ENCODE measurements at places on chromosomes 3 and 15. TPM values are rescaled to one million over a fixed set of nuclear protein-coding genes. Genes with fewer than 3 reads are reported as not detected.

DNA sequence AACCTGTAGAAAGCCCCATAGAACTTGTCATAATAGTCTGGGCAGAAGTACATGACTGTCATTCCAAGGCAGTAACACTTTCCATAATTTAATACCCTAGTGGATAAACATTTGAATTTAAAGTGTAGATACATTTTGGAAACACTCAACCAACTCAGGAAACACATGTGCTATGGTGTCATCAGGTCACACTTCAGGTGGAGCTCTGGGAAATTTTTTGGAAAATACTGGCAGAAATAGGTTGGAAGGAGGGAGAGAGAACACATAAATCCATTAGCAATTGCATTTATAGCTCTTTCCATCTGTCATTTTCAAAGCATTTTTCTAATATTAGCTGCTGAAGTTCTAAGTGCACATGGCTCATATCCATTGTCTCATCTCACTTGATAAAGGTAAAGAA is 135.7 kb downstream of the MEIS2 start:
- DNase-seq = no peak

DNA sequence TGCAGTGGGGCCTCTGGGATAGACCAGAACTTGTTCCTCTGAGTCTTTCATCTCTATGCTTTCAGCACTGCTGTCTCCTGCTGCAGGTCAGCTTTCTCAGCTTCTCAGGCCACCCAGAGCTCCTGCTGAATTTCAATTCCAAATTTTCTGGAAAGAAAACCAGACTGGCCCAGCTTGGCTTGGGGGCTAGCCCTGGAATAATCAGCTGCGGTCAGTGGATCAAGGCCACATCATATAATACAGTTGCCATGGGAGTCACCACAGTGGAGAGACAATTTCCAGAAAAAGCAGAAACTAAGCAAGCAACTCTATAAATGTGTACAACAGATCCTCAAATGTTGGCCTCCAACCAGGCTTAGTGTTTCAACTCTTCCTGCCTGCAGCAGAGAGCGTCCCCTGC is 91.1 kb upstream of the SLC24A5 start:
- DNase-seq = no peak

GRCh38 chr3:44324584-44324983 is 14.0 kb upstream of the TCAIM start:
- no peak for DNase-seq

ISLR gene
- 43.2 TPM for polyA plus RNA-seq

- no peak for DNase-seq
Measured at GRCh38 chr3:193970773-193971206, 165.2 kb upstream of the HES1 start.

GRCh38 chr15:25333049-25333448 is 105.8 kb downstream of the UBE3A start:
- no peak for DNase-seq

RASGRP1 gene
- polyA plus RNA-seq = 15.1 TPM

GRCh38 chr3:184508938-184509337 is 52.6 kb upstream of the EPHB3 start:
- DNase-seq = no peak

TM2D3 gene
- 66.0 TPM for polyA plus RNA-seq

DNA sequence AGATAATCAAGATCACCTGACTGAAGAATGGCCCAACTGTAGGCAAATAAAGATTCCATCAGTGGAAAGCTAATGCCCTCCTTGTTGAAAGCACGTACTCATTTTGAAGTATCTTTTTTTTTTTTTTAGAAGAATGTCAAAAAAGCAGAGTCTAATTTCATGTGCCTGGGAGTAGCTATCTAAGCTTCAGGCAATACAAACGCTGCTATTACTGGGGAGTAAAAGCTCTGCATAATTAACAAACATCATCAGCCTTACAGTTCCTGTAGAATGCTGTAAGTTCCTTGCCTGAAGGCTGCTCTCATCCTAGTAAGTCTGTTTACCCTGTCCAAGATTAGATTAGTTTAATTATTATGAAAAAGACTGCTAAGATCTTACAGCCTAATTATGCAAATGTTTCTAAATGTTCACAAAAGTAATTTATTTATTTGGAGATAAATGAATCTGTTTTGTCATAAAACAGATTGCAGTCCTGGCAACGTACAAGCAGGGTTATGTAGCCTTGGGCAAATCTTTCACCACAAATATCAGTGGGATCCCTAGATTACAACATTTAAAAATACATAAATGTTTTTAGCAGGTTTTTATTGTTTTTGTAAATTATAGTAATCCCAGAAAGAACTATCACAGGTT is 451.3 kb upstream of the AGTR1 start:
- no peak for DNase-seq

SSUH2 gene
- 4.9 TPM for polyA plus RNA-seq

DNA sequence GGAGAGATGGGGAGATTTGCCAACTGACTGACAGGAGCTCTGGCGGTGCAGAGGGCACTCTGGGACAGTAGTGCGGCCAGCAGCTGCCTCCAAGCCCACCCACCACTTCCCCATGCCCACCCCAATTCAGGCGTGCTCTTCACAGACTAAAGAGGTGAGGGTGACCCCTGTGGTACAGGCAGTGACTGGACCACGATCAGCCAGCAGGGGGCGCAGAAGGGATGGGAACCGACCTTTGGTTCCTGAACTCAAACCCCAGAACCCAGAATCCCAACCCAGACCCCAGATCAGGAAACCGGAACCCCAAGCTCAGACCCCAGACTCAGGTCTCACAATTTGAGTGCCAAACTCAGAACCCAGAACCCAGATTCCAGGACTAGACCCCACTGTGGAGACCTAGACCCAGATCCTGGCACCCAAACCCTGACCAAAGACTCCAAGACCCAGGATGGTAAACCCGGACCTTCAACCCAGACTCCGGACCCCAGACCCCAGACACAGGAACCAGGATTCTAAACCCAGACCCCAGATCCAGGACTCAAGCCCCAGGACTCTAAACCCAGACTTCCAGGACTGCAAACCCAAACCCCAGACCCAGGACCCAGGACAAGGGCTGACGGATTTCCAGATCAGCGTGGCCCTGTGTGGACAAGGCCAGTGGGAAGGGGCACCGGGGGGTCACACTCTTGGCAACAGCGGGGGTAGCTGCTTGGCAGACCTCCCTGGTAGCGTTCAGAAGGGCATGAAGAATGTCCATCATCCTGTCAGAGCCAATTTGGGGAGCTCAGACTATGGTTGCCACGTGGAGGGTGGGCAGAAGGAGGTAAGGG is 3.7 kb upstream of the MYL3 start:
- no peak for DNase-seq

ZNF660 gene
- polyA plus RNA-seq = 15.9 TPM

DNA sequence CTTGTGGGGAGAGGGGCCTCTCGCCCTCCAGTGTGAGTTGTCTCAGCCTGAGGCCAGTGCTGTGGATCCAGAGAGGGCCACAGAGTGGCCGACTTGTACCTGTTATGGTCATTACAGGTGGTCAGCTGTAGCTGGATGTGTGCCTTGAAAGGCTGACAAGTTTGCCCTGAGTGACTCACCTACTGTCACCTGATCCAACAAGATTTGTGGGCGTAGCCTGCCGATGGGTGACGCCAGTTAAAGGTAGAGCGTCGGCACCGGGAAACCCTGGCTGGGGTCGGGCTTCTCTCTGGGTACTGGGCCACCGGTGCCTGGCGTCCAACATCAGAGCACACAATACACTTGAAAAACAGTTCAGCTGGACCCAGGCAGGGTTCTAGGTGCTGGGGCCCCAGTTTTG is 2.8 kb upstream of the ISG20 start:
- DNase-seq = no peak

GRCh38 chr3:39126532-39127071 is 19.1 kb downstream of the TTC21A start:
- peak; percentile 34 for DNase-seq

GOLGA6L7 gene
- polyA plus RNA-seq = 1.1 TPM

DNA sequence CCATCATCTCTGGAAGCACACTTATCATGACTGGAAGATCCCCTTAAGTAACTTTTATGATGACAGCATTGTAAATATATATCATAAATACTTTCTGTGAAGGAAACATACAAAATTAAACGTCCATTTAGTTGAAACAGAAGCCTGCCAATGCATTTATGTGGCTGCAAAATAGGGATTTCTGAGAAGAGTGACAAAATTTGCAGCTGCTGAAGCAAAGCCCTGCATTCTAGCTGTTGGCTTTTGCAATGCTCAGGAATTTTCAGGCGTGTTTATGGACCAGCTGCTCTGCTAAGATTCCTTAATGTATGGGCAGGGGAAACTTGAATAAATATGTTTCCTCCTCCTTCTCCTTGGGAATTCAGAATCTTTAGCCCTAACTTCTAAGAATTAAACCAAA is 137.3 kb downstream of the CACNA2D3 start:
- no peak for DNase-seq

ZNF774 gene
- 5.4 TPM for polyA plus RNA-seq

DNA sequence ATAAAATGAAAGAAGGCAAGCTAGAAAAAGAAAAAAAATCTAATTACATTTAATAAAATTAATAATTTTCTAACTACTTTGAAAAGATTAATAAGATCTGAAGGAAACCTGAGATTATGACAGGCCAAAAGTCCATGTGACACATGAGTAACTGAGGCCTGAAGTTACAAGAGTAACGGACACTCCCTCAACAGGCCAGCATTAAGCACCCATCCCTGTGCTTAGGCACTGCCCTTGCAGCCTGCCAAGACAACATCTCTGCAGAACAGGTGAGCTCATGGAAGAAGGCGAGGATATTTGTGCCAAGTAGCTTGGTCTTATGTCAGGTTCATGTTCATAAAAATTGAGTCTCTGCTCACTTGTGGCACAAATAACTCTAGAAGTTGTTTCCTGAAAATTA is 31.8 kb downstream of the SUCLG2 start:
- DNase-seq = no peak

SEMA5B gene
- polyA plus RNA-seq = 28.1 TPM

DNA sequence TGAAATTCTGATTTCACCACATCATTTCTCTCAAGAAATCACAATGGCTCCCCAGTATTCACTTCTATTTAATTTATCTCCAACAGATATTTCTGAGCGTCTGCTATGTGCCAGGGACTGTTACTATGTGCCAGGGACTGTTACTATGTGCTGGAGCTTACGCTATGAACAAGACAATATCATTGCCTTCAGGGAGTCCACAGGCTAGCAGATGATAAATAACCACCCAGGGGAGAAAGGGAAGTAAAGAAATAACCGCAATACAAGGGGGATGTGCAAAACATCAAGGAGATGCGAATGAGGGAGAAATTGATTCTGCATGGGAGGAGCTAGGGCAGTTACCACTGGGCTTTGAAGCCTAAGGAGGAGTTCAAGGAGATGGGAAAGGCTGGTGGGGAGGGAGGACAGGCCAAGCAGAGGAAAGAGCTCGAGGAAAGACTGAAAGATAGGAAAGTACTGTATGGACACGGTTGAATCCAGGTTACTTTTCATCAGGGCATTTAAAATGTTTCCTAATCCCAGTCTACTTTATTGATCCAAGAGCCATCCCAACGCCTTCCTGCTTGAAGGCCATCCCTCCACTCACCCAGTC is 2.5 kb downstream of the THSD4 start:
- DNase-seq = no peak

GRCh38 chr3:36709826-36710365 is 54.5 kb downstream of the DCLK3 start:
- DNase-seq = no peak

DNA sequence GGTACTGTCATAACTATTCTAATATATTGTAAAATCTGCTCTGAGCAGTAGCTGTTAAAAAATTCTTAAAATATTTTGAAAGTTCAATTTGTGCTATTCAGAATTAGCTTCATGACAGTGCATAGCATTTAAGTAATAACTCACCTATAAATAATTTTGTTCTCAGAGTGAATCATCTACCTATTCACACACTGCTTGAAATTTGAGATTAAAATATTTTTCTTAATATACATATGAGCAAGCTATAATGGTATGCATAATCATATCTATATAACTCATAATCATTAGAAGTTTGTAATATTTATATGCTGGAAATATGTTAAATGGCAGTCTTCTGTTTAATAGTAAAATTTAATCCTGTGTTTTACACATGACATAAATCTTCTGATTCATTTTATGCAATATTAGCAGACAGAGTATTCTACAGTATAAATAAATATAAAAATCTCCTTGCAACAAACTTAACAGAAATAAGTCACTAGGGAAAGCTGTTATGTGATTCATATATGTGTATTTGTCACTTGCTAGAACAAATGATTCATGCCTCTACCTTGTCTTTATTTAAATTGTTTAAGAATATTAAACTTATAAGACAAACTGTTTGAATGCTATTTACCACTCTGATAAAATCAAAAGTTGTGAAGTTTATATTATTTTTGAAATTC is 710.8 kb downstream of the PLOD2 start:
- DNase-seq = no peak

DNA sequence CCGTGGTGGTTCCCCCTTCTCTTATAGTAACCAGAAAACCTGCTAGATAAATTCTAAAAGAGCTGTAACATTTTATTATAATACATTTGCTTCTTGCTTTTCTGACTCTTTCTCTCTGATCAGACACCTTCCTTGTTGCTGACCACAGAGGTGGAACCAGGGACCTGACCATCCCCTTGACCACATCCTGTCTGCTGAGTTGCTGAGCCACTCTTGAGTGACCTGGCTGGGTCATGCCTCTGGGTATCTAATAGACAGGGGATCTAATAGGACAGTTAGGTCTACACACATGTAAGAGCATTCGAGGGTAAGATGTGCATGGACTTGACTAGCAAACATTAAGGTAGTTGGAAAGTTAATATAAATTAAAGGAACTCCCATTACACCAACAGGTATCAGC is 22.8 kb upstream of the TRIM59 start:
- no peak for DNase-seq

SEMA6D gene
- polyA plus RNA-seq = 41.4 TPM

RTP1 gene
- not detected for polyA plus RNA-seq

ACSBG1 gene
- polyA plus RNA-seq = 1.4 TPM

DNA sequence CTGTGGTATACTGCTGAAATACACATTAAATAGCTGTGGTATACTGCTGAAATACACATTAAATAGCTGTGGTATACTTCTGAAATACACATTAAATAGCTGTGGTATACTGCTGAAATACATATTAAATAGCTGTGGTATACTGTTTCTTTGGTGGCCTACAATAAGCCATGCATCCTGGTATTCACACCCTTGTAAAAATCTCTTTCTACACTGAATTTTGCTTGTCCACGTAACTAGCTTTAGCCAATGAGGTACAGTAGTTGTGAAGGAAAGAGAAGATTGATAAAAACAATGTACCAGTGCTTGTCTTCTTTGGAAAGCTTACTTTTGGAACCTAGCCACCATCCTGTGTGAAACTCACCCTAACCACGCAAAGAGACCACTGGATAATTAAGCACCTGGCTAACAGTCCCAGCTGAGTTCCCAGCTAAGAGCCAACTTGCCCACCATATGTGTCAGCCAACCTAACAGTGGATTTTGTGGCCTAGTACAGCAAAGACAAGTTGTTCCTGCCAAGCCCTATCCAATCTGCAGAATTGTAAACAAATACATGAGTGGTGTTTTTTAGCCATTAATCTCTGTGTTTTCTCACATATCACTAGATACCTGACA is 103.4 kb upstream of the MELTF start:
- no peak for DNase-seq
